ENCODE measurements at places on chromosomes 7 and 10. TPM values are rescaled to one million over a fixed set of nuclear protein-coding genes. Genes with fewer than 3 reads are reported as not detected.

- no peak for DNase-seq
Measured at GRCh38 chr7:44508328-44509030, 18.0 kb upstream of the NUDCD3 start.

- no peak for DNase-seq
Measured at GRCh38 chr10:101545898-101546297, 42.2 kb downstream of the POLL start.

- no peak for DNase-seq
Measured at GRCh38 chr10:101257491-101257890, 28.2 kb upstream of the LBX1 start.

GRCh38 chr10:92239600-92240288 is 51.1 kb downstream of the CPEB3 start:
- DNase-seq: peak; percentile 60

DNA sequence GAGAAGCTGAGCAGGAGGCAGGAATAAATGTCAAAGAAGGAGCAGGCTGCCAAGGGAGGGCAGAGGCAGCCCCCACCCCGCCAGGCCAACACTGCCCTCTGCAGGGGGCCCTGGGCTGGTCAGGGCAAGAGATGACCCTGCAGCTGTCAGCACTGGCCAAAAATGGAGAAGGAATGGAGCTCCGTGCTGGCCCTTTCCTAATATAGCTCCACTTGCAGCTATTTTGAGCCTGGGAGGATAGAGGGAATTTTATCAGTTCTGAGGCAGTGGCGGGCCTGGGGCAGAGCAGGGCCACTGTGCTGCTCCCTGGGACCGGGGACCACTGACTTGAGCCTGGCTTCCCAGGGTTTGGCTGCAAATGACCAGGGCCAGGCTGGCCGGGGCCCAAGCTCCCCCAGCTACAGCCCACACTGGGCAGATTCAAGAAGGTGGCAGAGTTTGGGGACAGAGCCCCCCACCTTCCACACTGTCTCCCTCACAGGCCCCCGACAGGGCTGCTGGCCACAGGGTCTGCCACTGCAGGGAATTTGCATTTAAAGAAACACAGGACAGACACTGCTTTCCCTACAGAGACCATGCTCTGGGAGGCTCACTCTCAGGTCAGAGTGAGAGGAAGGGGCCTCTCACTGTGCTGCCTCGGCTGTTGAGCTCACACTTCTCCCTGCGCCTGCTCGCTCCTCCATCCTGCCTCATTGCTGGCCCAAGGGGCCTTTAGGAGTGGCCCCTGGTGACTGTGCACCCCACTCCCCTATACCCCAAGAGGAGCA is 16.2 kb downstream of the LDB3 start:
- peak; percentile 59 for DNase-seq

GRCh38 chr7:1911571-1911970 is 241.5 kb downstream of the ELFN1 start:
- DNase-seq: no peak

- DNase-seq: no peak
Measured at GRCh38 chr7:44367475-44368043, 42.2 kb upstream of the CAMK2B start.

DNA sequence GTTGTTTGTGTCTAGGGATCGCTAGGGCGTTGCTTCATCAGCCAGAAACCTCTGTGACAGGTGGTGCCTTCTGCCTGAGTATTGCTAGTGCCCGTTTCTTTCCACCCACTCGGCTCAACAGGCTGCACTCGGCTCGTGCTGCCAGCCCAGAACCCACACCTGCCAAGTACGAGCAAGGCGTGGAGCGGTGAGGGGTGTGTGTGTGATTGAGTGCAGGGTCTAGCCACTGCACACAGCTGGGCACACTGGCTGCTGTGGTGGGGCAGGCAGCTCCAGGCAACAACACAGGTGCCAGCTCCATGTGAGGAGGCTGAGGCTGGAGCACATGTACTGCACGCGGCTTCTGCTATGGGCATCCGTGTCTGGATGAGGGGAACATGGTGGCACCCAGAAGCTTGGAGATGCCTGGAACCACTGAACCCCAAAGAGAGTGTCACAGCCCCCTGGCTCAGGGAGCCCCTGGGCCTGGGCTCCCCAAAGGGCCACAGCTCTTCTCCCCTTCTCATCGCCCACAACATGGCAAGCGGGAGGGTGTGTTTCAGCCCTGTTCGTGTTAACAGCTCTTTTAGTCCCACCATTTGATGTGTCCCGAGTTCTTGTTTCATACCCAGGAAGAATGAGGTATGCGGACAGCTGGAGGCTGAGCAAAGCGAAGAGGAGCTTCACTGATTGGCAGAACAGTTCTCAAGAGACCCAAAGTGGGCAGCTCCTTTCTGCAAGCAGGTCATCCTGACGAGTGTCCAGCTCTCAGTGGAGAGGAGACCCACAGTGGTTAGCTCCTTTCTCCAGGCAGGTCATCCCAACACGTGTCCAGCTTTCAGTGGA is 78.1 kb downstream of the HDAC9 start:
- no peak for DNase-seq

DNA sequence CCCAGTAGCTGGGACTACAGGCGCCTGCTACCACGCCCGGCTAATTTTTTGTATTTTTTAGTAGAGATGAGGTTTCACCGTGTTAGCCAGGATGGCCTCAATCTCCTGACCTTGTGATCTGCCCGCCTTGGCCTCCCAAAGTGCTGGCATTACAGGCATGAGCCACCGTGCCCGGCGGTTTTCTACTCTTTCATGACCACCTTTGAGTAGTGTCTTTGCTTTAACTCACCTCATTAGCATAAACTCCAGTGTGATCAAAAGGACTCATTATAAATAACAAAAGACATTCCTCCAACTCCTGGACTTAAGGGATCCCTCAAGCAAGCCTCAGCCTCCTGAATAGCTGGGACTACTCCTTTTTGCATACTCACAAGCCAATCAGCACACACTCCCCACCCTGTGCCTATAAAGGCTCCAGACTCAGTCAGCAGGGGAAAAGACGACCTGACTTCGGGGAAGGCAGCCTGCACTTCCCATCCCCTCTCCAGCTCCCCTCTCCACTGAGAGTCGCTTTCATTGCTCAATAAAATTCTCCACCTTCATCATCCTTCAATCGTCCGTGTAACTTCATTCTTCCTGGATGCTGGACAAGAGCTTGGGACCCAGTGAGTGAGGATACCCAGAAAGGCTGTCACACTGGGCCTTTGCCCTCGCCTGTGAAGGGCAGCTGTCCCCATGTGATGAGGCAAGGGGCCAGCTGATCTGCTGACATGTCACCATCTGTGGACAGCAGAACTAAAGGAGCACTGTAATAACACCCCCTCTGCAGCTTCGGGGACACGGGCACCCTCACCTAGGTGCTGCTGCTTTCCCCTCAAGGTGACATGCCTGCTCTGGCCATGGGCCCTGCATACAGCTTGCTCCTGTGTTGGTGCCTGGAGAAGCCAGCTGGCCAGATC is 35.0 kb upstream of the EIF4H start:
- peak; percentile 61 for DNase-seq

Gene VSTM4
- total RNA-seq: 0.71 TPM

Gene FGFR2
- 95.0 TPM for total RNA-seq

Gene EBF3
- 1.1 TPM for total RNA-seq

Gene BCAP29
- total RNA-seq: 19.0 TPM
